ENCODE measurements at places on chromosomes 5 and 9. TPM values are rescaled to one million over a fixed set of nuclear protein-coding genes. Genes with fewer than 3 reads are reported as not detected.
A peak's percentile ranks its signal among the peaks of the same experiment; 100 is the strongest.

DNA sequence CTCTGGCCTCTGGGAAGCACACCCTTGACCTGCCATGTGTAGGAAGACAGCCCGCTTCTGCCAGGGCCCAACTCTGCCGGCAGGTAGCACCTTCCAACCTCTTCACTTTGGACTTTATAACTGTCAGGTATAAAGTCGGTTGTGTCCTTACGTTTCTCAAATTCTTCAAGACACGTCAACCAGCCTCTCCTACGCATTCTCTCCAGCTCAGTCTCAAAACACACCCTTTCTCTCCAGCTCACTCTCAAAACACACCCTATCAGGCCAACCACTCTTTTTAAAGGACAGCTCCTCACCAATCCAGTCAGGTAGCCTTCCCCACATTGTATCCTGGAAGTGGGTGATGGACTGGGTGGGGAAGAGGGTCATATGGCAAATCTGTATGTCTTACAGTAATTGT, 13.5 kb downstream of the FXN start:
- H3K4me3 ChIP-seq = no peak overlapping the region
- DNase-seq = no peak
- no peaks in the 10 kb centered on the region for H3K4me1 ChIP-seq
- no peaks in the 10 kb centered on the region for H3K27me3 ChIP-seq
- H3K27ac ChIP-seq = no peak overlapping the region
- peaks cover 44% of the 10 kb centered on the region for H3K36me3 ChIP-seq

- peaks cover 3% of the 10 kb centered on the region for H3K4me1 ChIP-seq
- H3K27ac ChIP-seq = no peak overlapping the region
- no peak overlapping the region for H3K4me3 ChIP-seq
- DNase-seq = peak; percentile 9
Observed at GRCh38 chr5:10662661-10663488, 98.2 kb downstream of the DAP start.

- DNase-seq = no peak
- H3K27ac ChIP-seq = no peak overlapping the region
- H3K4me1 ChIP-seq = no peaks in the 10 kb centered on the region
- H3K27me3 ChIP-seq = peaks cover 4% of the 10 kb centered on the region
- no peaks in the 10 kb centered on the region for H3K36me3 ChIP-seq
Observed at GRCh38 chr5:174397206-174397605, 327.2 kb upstream of the MSX2 start.

DNA sequence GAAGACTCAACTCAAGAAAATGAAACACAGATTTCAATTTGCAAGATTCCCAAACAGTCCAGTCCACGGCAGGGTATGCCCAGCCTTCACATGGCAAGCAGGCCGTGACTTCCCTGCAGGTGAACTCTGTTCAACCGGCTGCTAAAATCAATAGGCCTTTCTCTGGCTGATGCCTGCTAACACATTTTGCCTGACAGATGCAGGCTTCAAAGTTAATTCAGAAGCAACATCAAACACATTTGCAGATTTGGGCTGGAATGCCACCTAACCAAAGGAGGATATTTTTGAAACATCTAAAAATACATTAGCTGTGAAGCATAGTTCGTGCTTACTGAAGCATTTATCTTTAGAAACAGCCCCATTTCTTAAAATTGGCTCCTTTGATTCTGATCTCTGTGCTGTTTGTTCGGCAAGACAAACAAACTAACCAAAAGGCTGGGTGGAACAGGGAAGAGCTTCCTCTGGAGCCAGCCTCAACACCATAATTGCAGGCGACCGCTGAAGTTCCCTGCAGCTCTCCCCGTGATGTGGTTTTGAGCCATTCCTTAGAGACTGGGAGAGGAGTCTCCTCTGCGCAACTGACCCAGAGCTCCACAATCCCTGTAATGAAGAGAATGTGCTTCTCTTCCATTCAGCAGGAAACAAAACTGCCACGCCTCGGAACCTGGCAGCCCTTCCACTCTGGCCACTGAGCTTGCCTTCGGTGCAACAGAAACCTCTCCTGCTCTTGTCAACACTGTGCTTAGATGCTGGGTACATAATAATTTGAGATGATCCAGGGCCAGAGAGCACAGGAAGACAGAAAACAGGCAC, 126.5 kb downstream of the MYO10 start:
- H3K27me3 ChIP-seq = no peaks in the 10 kb centered on the region
- no peak overlapping the region for H3K27ac ChIP-seq
- peaks cover 2% of the 10 kb centered on the region for H3K4me1 ChIP-seq
- DNase-seq = no peak

GRCh38 chr5:119393746-119394145, 37.9 kb downstream of the TNFAIP8 start:
- H3K4me3 ChIP-seq = no peak overlapping the region
- DNase-seq = no peak
- no peaks in the 10 kb centered on the region for H3K27me3 ChIP-seq
- peaks cover 98% of the 10 kb centered on the region for H3K4me1 ChIP-seq
- H3K27ac ChIP-seq = peak overlapping the region; percentile 74

GRCh38 chr5:20832204-20833080, 844.4 kb upstream of the CDH18 start:
- H3K4me1 ChIP-seq = no peaks in the 10 kb centered on the region
- no peak overlapping the region for H3K27ac ChIP-seq
- H3K36me3 ChIP-seq = no peaks in the 10 kb centered on the region
- H3K4me3 ChIP-seq = no peak overlapping the region
- no peaks in the 10 kb centered on the region for H3K27me3 ChIP-seq

DNA sequence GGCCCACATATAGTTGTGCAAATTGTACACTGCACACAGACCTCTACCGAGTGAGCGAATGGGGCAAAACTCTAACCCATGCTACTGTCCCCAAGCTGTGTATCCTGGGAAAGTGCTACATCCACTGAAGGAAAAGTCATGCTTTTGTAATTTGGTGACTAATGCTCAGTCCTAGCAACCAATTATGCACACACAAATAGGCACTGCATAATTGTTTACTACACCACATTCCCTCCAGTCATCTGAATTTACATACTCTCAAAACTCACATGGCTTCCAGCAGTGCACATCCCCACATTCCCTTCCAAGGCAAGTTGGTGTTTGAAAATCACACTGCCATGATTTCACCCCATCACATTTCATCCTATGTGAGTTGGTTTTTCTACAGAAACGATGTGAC, 125.9 kb upstream of the OSMR start:
- DNase-seq = no peak
- no peaks in the 10 kb centered on the region for H3K36me3 ChIP-seq
- H3K27ac ChIP-seq = no peak overlapping the region
- no peaks in the 10 kb centered on the region for H3K27me3 ChIP-seq

DNA sequence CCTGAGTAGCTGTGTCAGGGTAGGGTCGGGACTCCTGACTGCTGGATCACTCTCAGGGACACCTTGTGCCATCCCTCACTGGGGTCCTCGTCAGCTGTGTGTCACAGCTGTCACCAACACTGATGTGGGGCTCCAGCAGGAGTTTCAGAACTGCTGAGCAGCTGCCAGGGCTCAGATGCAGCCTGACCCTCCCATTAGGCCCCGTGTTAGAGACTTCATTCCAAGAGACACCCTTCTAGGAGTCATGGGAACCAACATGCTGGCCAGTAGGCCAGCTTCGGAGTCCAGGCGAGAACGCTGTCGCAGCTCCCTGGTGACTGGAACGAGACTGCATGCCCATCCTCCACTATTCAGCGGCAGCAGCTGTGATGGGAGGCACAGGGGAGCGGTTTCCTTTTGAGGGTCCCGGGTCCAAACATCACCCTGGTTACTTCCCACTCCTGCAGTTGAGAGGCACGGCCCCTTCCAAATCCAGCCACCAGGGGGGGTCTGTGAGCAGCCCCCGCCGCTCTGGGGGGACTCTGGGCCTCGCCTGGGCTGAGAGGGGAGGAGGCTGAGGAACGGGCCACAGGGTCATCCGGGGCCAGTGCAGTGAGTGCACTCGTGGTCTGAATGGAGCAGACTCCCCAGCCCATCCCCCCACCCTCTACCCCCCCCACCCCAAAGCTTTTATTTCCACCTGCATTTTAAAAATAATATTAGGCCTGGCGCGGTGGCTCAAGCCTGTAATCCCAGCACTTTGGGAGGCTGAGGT, 12.6 kb upstream of the TCF7 start:
- H3K27ac ChIP-seq = peak overlapping the region; percentile 99
- DNase-seq = peak; percentile 76
- H3K4me1 ChIP-seq = peaks cover 56% of the 10 kb centered on the region
- H3K36me3 ChIP-seq = no peaks in the 10 kb centered on the region
- no peaks in the 10 kb centered on the region for H3K27me3 ChIP-seq

DNA sequence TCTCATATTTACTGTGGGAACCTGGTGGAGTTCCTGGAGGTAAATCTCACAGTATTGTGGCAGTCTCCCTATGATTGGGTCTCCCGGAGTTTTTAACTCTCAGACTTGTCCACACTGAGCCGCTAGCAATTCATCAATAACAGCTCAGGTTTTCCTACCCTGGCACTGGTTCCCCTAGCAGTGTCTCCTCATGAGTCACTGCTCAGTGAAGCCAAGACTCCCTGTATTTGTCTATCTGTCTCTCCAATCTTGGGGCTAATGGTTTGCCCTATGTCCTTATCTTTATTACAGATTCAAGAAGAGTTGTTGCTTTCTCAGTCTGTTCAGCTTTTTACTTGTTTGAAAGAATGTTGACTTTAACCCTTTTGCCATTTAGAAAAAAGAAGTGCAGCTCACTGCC, 176.7 kb upstream of the FGF10 start:
- no peak overlapping the region for H3K4me3 ChIP-seq
- no peak for DNase-seq
- no peaks in the 10 kb centered on the region for H3K27me3 ChIP-seq
- H3K4me1 ChIP-seq = no peaks in the 10 kb centered on the region
- H3K36me3 ChIP-seq = no peaks in the 10 kb centered on the region
- H3K27ac ChIP-seq = no peak overlapping the region

DNA sequence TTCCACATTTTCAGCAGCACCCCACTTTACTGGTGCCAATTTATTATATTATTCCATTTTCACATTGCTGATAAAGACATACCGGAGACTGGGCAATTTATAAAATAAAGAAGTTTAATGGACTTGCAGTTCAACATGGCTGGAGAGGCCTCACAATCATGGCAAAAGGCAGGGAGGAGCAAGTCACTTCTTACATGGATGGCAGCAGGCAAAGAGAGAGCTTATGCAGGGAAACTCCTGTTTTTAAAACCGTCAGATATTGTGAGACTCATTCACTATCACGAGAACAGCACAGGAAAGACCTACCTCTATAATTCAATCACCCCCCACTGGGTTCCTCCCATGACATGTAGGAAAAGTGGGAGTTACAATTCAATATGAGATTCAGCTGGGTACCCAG, 641.8 kb upstream of the MEF2C start:
- DNase-seq = no peak
- H3K27ac ChIP-seq = no peak overlapping the region
- peaks cover 8% of the 10 kb centered on the region for H3K4me1 ChIP-seq

GRCh38 chr5:19855031-19855430, 133.0 kb downstream of the CDH18 start:
- H3K36me3 ChIP-seq = no peaks in the 10 kb centered on the region
- H3K27ac ChIP-seq = no peak overlapping the region
- no peaks in the 10 kb centered on the region for H3K4me1 ChIP-seq

- H3K36me3 ChIP-seq = no peaks in the 10 kb centered on the region
- no peak overlapping the region for H3K27ac ChIP-seq
- H3K4me3 ChIP-seq = no peak overlapping the region
- H3K27me3 ChIP-seq = no peaks in the 10 kb centered on the region
Observed at GRCh38 chr5:98606961-98607360, 166.5 kb upstream of the RGMB start.

DNA sequence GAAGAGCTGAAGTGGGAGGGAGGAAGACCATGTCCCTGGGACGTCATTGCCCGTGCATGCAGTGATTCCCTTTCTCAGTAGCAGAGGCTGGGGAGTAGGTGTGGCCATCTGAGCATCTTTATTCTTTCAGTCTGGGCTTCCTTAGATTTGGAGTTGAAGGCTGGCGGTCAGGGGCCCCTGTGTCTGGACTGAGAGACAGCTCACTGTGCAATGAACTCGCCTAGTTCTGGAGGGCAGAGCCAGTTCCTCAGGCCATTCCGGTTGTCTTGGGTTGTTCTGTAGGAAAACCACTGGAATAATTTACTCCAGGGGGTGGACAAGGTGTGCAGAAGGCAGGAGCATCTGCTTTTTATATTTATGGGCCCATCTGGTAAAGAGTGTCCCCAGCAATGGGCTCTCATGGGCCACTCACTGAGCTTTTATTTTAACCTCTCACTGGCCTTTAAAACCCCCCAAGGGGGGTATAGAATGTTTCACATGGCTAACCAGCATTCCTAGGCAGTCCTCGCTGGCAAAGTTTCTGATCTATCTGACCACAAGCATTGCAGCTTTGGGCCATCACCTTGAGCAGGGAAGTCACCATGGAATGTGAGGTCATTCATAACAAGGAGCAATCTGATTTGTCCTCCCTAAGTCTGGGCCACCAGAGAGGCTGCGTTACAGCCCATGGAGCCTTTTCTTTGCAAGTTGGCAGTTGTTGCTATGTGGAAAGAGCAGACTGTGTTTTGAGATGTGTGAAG, 9.2 kb downstream of the STC2 start:
- DNase-seq = no peak
- H3K27ac ChIP-seq = no peak overlapping the region
- no peaks in the 10 kb centered on the region for H3K4me1 ChIP-seq

NDOR1 gene
- 27.5 TPM for total RNA-seq

KIF27 gene
- total RNA-seq = 4.9 TPM
